ENCODE measurements at places on chromosomes 7 and 10.

DNA sequence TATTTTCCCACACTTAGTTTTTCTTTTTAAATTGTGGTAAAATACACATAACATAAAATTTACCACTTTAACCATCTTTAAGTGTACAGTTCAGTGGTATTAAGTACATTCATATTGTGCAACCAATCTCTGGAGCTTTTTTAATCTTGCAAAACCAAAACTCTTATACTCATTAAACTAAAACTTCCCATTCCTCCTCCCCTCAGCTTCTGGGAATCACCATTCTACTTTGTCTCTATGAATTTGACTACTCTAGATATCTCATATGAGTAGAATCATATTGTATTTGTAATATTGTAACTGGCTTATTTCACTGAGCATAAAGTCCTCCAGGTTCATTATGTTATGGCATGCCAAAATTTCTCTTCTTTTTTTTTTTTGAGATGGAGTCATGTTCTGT, 86.4 kb upstream of the JAZF1 start:
- no peak for DNase-seq

DNA sequence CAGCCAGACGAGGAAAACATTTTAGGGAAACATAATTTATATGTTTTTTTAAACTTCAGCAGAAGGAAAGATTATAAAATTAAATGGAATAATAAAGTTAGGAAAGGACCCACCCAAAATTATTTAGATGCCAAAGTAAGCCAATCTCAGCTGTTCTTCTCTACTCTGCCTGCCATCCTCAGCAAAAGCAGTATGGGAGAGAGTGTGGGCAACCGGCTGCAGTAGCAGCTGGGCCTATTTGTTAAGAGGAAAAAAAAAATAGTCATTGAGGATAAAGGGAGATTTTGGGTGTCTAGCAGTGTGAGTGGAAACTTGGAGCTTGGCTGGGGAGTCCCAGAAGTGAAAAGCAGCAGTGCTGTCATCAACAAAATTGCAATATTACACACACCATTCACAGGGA, 15.4 kb downstream of the SEMA3E start:
- no peak for DNase-seq

DNA sequence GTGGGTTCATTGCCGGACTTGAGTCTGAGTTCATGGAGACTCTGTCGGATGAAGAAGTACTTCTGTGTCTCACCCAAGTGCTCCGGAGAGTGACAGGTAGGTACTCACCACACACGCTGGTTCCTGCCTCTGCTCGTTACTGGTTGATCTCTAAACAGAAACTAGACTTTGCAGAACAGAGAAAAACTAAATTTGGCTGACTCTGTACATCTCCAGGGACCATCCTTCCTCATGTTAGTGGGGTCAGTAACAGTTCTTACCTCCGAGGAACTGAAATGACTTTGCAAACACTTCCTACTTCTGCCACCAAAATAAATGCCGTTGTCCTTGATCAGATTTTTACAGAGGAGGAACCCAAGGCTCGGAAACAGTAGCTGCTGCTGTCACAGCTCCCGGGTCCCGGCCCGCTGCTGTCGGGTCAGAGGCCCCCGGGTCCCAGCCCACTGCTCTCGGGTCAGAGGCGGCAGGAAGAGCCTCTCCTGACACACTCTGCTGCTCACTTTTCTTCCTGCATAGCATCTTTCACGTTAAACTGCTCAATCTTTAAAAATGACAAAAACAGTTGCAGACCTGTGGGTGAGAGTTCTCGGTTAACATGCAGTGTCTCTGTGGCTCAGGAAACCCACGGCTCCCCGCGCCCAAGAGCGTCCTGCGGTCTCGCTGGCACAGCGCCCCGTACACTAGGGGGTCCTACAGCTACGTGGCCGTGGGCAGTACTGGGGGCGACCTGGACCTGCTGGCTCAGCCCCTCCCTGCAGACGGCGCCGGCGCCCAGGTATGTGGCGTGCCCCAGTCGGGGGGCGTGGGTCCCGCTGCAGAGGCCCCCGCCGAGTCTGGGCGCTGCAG, 4.8 kb upstream of the MTG1 start:
- DNase-seq, result no peak

DNA sequence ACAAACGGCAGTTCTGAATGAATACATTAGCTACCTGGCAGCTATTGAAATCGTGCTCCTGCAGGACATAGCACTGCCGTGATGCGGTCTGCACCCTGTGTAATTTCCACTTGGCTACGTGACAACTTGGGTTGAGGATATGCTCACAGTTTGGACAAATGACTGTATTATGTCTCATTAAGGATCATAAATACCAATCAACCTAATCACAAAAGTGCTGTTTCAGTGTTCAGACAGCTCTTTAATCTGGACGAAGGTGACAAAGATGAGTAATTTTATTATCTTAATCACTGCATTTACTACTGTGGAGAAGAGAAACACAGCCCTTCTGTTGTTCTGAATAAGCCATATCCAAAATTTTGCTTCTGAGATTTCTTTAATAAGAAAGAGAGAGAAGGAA, 210.8 kb upstream of the PFKP start:
- peak; percentile 6 for DNase-seq

DNA sequence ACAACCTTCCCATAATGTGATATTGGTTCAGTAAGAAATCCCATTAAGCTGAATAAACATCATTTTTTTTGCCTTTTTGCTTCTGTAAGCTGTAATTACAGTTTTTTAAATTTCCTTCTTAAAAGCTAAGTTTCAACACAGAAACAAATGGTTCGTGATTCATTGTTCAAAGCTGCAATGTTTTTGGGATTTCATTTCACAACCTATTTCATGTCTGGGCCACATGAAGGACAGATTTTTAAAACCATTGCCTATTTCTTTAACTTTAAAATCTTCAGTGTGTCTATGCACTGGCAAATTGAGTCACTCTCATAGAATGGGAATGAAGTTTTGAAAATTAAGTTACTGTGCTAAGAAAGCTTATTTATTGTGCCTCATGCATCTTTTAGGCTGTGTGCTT, 66.9 kb downstream of the TFPI2 start:
- DNase-seq, result no peak

- DNase-seq, result no peak
Measured at GRCh38 chr10:108348215-108348614, 1183.7 kb upstream of the SORCS1 start.
